GM04504 (cell line): ENCODE measurements at places on chromosomes 16 and 17.

DNA sequence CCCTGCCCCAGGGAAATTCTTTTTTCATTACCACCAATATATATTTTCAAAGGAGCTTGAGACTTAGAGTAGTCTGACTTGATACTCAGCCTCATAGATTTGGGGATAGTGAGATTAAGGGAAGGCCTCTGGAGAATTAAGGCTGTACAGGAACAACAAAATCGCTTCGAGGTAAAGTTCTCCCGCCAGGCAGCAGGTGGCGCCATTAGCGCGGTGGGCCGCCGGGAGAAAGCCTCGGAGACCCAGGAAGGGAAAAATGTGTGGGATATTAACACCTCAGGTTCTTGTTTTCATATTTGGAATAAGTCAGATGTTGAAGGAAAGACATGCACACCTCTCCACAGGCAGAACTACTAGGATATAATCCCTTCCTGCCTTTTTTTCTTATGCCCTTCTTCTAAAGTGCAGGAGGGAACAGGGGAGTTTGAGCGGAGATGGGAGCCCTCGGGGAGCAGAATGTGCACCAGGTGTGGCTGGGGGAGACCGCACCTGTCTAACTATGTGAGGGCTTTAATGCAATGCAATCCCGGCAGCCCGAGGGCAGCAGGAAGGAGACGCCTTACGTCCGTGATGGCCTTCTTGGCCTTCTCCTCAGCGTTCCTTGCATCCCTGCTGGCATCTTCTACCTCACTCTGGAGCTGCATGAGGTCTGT lies 25.9 kb downstream of the MYH3 start:
- DNase-seq = no peak

GRCh38 chr17:42521036-42521435 lies 15.0 kb upstream of the NAGLU start:
- no peak for DNase-seq

- DNase-seq = peak; percentile 16
Observed at GRCh38 chr16:46789499-46790414, 41.2 kb downstream of the C16orf87 start.

- DNase-seq = no peak
Observed at GRCh38 chr17:17033466-17033865, 8.8 kb upstream of the MPRIP start.

DNA sequence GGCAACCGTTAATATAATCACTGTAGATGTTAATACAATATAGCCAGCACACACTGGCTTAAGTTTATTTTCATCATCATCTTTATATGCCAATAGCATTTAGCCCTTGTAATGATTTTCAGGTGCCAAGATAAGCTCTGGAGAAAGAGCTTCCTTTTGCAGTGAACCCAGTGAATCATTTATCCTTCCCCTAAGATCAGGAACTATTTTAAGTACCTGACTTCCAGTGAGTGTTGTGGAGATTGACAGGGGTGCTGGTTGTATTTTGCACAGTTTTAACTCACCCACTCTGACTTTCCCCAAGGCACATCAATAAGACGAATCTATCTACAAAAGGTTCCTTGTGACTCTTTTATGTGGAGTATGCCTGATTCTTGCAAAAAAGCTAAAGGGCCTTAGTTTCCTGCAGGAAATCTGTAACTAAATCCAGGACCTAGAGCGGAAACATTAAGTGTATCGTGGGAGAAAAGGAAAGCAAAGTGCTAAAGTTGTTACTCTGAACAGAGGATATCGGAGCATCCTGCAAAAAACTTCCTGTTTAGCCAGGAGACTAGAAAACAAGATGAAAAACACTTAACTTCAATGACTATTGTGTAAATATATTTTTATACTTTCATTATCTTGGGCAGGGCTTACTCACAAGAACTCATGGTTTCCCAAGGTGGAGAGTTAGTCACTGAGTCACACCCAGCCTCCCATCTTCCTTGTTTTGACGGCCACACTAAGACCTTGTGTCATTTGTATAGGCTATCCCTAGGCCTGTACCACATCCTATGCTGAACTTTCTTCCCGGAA lies 183.6 kb downstream of the MAP2K6 start:
- peak; percentile 17 for DNase-seq

GRCh38 chr16:617855-618254 lies 12.9 kb upstream of the WFIKKN1 start:
- DNase-seq = no peak

GRCh38 chr16:81436386-81436785 lies 8.2 kb upstream of the CMIP start:
- no peak for DNase-seq

- no peak for DNase-seq
Observed at GRCh38 chr17:74960570-74961342, 11.8 kb downstream of the HID1 start.

DNA sequence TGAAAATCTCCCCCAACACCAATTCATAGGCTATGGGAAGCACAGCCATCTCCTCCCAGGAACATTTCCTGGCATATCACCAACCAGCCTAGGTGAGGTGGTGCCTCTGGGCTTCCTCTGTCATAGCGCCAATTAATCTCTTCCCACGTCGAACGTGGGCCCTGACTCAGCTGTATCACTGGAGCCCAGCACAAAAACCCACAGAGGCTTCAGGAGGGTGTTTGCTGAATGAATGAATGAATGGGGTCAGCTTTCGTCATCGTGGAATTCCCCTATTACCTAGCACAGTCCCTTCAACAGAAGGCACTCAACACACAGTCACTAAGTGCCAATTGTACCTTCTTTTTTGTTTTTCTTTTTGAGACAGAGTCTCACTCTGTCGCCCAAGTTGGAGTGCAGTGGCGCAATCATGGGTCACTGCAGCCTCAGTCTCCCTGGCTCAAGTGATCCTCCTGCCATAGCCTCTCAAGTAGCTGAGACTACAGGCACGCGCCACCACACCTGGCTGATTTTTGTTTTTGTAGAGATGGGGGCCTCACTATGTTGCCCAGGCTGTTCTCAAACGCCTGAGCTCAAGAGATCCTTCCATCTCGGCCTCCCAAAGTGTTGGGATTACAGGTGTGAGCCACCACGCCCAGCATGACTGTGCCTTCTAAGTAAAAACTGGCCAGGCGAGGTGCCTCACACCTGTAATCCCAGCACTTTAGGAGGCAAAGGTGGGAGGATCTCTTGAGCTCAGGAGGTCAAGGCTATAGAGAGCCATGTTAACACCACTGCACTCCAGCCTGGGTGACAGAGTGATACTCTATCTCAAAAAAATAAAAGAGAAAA lies 4.1 kb downstream of the ZNF688 start:
- no peak for DNase-seq
